ENCODE measurements at places on chromosomes 5 and 9.

DNA sequence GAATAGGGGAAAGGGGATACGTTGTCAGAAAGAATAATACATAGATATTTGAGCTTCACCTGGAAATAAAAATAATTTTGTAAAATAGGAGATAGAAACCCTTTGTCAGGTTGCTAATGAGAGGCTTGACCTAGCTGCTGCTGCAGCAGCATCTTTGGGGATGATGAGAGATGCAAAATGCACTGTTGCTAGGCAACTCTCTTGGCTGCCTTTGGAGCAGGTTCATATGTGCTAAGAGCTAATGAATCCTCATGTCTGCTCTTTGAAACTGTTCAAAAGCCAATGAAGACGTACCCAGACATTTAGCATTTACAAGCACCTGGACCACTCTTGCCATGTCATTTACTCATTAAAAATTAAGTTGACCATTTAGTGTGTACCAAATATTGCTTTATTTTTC lies 121.7 kb downstream of the FOCAD start:
- DNase-seq, result no peak

GRCh38 chr9:16032799-16033198 lies 480.0 kb downstream of the CCDC171 start:
- peak; percentile 50 for DNase-seq

DNA sequence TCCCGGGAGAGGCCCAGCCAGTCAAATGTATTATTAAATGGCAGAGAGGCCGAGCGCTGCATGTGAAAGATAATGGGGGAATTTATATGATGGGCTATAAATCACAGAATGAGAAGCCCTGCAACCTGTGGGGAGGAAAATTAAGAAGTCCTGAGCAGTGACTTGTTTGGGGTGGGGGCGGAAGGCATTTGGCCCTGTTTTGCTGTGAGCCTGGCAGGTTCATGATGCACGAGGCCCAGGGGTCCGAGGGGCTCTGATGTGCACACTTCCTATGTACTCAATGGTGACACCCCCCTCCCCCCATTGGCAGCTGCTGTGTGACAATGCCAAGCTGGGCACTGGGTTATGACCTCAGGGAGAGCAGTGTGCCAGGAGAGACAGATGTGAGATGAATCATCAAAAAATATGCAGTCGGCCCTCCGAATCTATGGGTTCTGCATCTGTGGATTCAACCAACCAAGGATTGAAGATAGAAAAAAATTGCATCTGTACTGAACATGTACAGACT lies 13.7 kb upstream of the DAB2IP start:
- DNase-seq, result peak; percentile 49

GRCh38 chr9:136117916-136118319 lies 757 bp downstream of the TMEM250 start:
- DNase-seq, result peak; percentile 29

GRCh38 chr5:96388176-96388575 lies 44.9 kb downstream of the PCSK1 start:
- peak; percentile 13 for DNase-seq

DNA sequence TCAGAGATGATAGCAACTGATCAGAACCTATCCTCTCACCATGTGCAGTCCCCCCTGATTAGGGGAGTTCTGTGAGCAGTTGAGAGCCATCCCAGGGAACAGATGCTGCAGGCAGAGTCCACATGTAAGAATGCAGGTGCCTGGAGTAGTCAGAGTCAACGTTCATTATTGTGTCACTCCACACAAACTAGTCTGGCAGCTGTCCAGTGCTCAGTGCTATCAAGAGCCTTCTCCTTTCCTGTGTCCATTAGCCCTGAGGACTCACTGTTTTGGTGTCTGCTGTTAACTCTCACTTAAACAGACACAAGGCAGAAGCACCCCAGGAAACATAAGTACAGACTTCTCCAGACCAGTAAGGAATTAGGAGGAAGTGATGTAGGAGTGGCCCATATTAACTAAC lies 2.5 kb downstream of the SH3TC2 start:
- peak; percentile 44 for DNase-seq

GRCh38 chr5:38806775-38807258 lies 39.0 kb upstream of the OSMR start:
- DNase-seq, result peak; percentile 88

GRCh38 chr5:107680099-107680498 lies 9.4 kb upstream of the EFNA5 start:
- no peak for DNase-seq

- peak; percentile 43 for DNase-seq
These were observed 8.7 kb downstream of the CCL21 start for GRCh38 chr9:34701023-34701768.

DNA sequence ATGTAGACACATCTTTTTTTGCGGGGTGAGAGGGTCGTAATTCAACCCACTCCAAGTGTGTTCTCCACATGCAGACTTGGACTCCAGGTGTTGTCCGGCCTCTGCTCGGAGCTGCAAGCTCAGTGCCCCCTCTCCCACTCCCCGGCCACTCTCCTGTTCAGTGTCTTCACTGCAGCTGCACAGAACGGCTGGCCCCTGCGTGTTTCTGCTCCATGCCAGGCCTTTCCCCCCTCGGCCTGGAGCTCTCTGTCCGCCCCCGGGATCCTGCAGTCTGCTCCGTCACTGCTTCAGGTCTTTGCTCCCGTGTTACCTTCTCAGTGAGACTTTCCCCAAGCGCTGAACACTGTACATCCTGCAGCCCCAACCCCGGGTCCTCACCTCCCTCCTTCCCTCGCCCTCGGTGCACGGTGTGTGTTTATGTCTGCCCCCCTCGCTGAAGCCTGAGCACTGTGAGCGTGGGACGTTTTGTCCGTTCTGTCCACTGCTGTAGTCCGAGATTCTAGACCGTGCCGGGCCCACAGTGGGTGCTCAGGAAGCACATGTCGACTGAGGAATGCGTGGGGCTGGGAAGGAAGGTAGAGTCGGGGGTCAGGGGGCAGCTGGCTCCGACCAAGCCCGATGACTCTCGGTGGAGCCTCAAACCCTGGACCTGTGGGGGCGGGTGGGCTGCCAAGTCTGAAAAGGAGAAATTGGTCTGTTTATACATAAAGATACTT lies 26.4 kb upstream of the GFPT2 start:
- DNase-seq, result no peak

DNA sequence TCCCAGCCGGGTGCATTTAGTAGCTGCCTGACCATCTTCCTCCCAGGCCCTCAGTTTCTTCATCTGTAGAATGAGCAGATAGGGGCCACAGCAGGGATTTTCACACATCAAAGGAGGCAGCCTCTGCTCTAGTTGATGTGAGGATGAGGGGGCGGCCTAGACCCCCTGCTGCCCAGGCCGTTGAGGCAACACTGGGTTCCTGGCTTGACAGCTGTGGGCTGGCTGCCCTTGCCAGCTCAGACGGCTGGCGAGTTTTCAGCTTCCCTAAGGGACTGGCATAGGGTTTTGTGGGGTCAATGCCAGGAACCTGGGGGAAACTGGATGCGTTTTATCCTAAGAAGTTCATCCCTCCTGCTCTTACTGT lies 49.6 kb downstream of the NDST1 start:
- DNase-seq, result no peak

GRCh38 chr5:126927429-126927828 lies 102.9 kb downstream of the MARCHF3 start:
- DNase-seq, result no peak

DNA sequence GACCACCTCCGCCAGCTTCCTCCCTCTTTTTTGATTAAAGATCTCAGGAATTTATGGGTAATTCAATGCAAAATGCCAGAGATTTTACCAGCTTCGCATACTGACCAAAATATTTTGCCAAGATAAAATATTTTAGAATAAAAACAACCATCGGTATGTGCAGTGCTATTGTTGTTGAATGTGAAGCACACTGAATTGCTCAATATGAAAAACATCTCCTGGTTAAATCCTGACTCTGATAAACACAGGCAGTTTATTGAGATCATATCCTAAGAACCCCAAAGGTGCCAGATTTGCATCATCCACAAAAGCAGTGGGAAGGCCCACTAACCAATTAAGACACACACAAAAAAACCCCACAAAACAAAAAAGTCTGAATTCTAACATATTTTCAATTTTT lies 202.4 kb downstream of the GLIS3 start:
- DNase-seq, result peak; percentile 73

GRCh38 chr5:147509710-147510651 lies at the start of gene DPYSL3:
Gene DPYSL3, minus strand, starts transcription at chr5:147510068. Its CDS starts 210 bp downstream, at chr5:147509858.
- peak; percentile 84 for DNase-seq

DNA sequence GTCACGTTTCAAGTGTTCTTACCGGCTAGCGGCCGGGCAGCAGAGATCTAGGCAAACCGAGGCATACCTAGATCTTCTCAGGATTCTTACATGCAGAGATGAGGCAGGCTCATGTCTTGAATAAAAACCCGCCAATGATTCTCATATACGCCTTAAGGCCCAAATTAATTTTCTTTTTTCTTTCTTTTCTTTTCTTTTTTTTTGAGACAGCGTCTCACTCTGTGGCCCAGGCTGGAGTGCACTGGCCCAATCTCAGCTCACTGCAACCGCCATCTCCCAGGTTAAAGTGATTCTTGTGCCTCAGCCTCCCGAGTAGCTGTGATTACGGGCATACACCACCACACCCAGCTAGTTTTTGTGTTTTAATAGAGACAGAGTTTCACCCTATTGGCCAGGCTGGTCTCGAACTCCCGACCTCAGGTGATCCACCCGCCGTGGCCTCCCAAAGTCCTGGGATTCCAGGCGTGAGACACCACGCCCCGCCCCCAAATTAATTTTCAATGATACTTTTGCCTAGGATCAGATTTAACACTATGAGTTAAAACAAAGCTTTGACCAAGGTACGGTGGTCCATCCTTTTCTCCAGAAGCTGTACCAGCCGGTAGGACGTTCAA lies 1.5 kb downstream of the C9orf40 start:
- DNase-seq, result no peak

DNA sequence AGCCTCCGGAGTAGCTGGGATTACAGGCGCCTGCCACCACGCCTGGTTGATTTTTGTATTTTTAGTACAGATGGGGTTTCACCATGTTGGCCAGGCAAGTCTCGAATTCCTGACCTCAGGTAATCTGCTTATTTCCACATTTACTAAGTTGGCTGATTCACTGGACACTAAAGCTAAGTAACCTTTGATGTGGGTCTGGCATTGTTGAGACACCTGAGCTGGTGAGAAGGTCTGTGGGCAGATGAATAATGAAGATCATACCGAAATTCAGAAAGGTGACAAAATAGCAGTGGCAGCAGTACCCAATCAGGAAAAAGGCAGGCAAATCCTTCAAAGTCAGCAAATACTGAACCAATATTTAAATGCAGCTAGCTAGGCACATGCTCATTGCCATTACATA lies 210.6 kb upstream of the ZNF608 start:
- no peak for DNase-seq

DNA sequence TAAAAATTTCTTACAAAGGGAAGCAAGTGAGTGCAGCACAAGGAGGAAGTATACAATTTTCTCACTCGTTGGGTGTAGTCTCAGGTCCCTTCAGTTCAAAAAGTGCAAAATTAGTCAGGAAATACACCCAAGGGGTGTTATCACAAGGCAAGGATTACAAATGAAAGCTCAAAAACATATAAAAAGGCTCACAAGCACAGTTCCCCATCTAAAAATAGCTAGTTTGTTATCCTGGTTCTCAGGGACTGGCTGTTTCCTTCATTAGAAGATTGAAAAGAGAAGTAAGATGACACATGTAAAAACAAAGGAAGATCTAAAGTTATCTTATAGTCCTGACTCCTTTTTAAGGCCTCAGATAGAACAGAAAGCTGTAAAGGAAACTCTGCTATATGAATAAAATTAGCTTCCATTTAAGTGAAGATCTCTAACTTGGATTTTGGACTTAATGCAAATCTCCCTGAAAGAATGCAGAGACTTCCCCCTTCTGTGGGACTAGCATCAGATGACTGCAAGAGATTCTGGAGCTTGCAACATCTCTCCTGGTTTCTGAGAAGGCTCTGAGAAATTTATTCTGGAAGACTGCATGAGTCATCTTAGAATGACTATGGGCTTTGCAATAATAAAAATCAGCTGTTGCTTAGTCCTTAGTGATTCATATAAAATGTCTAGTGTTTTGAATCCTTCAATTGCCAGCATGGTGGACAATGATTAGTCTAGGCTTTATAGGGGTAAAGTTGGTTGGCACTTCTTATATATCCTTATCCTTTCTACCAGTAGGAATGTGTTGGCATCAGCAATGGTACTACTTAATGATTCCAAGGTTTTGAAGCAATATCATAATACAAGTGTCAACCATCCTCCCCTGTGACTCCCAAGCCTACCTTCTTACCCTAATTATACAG lies 25.4 kb downstream of the DAB2 start:
- peak; percentile 99 for DNase-seq

GRCh38 chr5:123937230-123937629 lies 425.3 kb downstream of the CSNK1G3 start:
- peak; percentile 73 for DNase-seq

DNA sequence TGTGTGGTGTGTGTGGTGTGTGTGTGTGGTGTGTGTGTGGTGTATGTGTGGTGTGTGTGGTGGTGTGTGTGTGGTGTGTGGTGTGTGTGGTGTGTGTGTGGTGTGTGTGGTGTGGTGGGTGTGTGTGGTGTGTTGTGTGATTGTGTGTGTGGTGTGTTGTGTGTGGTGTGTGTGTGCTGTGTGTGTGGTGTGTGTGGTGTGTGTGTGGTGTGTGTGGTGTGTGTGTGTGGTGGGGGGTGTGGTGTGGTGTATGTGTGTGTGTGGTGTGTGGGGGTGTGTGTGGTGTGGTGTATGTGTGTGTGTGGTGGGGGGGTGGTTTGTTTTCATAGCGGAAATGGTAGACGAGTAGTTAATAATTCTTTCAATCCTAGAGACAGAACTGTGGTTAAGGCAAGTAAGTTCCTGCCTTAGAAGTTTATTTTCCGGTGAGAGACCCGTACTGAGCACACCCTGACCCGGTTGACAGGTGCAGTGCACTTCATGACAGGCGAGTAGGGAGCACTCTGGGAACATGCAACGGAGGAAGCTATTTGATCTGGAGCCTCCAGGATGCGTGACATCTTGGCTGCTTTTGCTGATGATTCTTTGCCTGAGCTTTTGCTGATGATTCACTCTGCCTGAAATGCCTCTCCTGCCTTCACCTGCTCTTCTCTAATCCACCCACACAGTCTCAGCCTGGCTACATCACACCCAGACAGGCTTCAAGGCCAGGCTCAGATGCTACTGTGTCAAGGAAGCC lies 21.7 kb upstream of the FAT2 start:
- no peak for DNase-seq

GRCh38 chr9:108664309-108665255 lies 191.2 kb downstream of the ACTL7B start:
- no peak for DNase-seq

DNA sequence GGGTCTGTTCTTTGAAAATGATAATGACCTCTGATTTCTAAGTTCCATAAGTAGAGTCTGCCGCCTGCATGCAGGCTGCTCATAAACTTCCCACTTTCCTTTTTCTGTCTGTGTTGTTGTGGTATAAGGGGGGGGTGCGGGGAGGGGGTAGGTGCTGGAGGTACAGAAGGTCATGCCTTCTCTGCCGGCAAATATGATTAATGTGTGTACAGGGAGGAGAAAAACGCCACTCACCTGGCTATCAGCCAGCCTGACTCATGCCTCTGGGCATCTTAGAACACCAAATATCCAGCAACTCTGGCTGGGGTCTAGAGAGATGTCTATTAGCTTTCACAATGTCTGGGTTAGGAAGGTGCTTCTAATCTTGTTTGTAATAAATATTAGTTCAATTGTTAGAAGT lies 128.3 kb downstream of the EFNA5 start:
- DNase-seq, result peak; percentile 89

GRCh38 chr5:169301386-169301934 lies 521 bp upstream of the SLIT3 start:
- peak; percentile 28 for DNase-seq

GRCh38 chr5:126452477-126452876 lies 29.3 kb downstream of the GRAMD2B start:
- DNase-seq, result no peak

GRCh38 chr9:34576597-34577399 lies 12.7 kb downstream of the CNTFR start:
- no peak for DNase-seq

GRCh38 chr5:109877670-109878045 lies 187.9 kb downstream of the MAN2A1 start:
- DNase-seq, result no peak
